ENCODE measurements at places on chromosomes 3 and 15. TPM values are rescaled to one million over a fixed set of nuclear protein-coding genes. Genes with fewer than 3 reads are reported as not detected.

DNAJA4 gene
- total RNA-seq, result 0.05 TPM

CFAP100 gene
- not detected for total RNA-seq

HGD gene
- total RNA-seq, result 16.4 TPM

GCSAM gene
- total RNA-seq, result not detected

CCDC51 gene
- 28.0 TPM for total RNA-seq

KLF13 gene
- total RNA-seq, result 116 TPM

CHDH gene
- 3.1 TPM for total RNA-seq

SIDT1 gene
- 0.46 TPM for total RNA-seq

OPA1 gene
- 37.9 TPM for total RNA-seq

CDHR4 gene
- 0.17 TPM for total RNA-seq

SPSB4 gene
- 0.15 TPM for total RNA-seq

THPO gene
- not detected for total RNA-seq

SNAP23 gene
- total RNA-seq, result 18.0 TPM

RAB43 gene
- 5.4 TPM for total RNA-seq

SLC6A20 gene
- total RNA-seq, result 0.01 TPM

BFSP2 gene
- not detected for total RNA-seq

Measured in A549 treated with Hydrocortisone at 1 μM for 4 hours (cell line).